Activated T-cell treated with anti-CD3 and anti-CD28 coated beads, Interleukin-2, amount 50 U/mL, for 72 hours (primary cell): ENCODE measurements at places on chromosomes 2 and 18.

- peak; percentile 35 for DNase-seq
These were observed at the start of gene CYBRD1 for GRCh38 chr2:171522052-171522787. TSS of gene CYBRD1 (plus strand) at chr2:171522474. CDS start at chr2:171522546, 72 bp downstream.

DNA sequence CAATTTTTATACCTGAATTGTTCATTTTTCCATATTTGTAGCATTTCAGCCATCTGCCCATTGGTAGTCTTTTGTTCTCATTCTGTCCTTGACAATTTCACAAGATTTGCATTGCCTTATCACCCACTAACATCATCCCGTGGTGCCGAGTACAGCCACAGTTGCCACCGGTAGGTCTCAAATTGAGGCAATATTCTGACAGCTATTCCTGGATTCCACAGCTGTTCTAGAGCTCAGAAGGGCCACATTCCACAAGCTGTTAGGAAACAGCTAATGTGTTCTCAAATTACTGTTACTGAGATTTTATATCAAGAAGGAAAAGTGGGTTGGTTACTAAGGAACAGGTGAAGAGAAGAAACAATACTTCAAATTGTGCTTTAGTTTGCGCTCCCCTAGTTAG lies 178.8 kb downstream of the RPRM start:
- DNase-seq = no peak

DNA sequence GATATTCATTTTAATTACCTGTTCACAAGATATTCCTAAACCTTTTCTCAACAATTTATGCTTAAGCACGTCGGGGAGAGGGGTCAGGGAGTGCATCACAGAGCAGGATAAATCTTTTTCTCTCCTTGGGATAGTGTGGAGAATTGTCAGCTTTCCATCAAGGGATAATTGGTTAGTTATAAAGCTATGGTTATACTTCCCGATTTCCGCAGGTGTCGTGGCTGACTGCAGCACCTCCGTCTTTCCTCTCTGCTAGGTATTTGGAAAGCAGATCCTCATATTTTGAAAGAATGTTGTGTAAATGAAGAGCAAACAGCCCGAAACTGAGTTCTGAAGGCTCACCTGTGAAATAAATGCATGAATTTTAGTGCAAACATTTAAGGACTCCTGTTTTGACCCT lies 778 bp downstream of the DYNC2LI1 start:
- DNase-seq = no peak

- DNase-seq = no peak
These were observed 203.5 kb upstream of the UBE2E3 start for GRCh38 chr2:180776921-180777320.

DNA sequence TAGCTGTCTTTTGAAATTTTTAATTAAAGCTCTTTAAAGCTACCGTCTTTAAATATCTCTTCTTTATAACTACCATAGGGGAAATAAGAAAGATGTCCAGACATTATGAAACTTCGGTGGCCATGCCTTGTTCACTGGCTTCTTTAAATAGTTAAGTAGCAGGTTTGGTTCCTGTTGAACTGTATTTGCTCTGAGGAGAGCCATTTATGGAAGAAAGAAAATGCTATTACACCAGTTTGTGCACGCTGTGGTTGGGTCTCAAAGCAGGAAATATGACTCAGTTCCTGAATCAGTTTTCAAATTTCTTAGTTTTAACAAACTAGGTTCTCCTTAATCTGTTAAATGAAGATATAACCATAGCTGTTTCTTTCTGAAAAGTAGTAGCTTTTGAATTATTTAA lies 12.2 kb downstream of the ARPC2 start:
- DNase-seq = peak; percentile 55

- no peak for DNase-seq
These were observed 2.8 kb downstream of the SH3BP4 start for GRCh38 chr2:234954551-234954992.

DNA sequence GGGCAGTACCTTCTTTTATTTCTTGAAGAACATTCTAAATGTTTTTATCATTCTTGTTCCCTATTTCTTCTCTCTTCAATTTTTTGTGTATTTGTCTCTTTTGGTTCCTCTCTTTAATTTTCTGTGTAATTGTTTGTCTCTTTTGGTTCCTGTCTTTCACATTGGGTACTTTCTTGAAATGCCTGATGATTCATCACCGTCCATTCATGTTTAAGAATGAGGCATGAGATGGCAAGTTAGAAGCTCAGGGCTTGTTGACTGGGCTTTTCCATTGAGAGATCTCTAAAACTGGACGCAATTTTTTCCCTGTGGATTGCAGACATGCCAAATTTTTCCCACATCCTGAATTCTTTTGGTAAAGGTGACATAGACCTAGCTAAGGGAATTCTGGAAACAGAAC lies 33.7 kb upstream of the IL1R2 start:
- no peak for DNase-seq

GRCh38 chr18:7084080-7085065 lies 33.2 kb downstream of the LAMA1 start:
- no peak for DNase-seq

DNA sequence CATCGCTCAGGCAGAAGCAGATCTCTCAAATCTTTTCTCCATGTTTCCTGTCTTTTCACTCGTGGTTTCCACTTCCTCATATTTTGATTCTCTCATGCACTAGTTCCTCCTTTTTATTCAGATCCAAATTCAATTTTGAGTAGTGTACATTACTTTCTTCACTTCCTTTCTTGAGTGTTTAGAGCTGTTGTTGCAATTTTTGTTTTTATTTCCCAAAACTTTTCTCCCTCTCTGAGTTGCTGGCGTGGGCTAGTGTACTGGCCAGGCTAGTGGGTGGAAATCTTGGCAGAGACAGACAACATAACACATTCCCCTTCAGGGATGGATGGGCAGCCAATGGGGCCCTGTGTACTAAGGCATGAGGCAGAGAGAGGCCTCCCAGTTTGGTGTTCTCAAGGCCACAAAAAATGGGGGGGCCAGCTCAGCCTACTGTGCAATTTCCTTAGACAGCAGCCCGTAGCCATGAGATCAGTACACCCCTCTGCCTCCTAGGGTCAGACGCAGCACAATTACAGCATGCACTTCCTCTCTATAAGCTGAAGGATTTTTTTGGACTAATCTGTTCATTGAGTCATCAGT lies 145.1 kb upstream of the PID1 start:
- no peak for DNase-seq

DNA sequence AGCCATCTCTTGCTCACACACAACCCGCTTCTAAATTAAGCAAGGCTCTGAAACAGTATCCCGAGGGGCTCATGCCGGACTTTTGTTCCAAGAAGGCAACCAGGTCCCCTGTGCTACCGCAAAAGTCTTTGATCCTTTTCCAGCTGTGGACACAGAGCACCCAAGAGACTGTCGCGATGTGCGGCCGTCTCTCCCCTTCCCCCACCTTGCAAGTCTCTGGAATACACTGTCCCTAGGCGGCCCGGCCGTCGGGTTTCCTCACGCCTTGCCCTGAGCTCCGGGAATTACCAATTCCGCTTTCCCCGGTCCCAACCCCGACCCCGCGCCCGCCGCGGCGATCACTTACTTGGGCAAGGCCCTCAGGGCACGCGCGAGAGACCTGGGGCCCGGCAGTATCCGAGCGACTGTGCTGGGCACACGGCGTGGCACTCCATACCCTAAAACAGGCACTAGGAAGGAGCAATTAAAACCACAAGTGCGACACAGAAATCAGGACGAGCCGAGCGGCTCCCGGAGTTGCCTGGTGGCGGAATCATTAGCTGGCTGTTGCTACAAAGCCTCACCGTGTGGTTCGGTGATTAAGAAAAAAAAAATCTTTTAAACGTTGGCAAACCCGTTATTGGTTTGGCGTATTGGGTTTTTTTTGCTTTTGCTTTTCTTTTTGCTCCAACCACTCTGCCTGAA lies 2.2 kb upstream of the DLX1 start:
- DNase-seq = peak; percentile 18

DNA sequence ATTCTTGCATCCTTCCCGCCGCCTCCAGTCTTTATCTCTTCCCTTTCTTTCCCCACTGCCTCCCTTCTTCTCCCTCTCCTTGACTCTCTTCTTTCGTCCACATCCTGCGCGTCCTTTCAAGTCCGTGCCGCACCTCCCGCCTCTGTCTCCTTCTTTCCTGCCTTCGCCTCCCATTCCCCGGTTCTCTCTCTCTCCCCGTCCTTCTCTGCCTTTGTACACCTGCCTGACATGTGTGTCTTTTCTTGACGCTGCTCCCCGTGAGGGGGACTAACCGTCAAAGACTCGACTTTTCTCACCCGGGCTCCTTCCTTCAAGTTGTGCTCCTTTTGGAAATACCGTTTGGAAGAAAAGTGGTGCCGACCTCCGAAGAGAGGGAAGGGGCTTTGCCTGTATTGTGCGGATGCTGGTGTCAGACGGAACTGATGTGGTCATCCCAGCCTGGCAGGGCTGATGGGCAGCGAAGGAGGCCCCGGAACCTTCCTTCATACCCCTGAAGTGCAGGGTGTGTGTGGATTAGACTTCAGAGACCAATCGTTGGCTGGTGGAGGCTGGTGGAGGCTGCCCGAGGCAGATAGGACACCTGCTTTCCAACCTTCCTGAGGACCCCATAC lies 879 bp downstream of the TMEM178A start:
- DNase-seq = no peak
